NB4 (cell line): ENCODE measurements at places on chromosomes 6 and 20.

DNA sequence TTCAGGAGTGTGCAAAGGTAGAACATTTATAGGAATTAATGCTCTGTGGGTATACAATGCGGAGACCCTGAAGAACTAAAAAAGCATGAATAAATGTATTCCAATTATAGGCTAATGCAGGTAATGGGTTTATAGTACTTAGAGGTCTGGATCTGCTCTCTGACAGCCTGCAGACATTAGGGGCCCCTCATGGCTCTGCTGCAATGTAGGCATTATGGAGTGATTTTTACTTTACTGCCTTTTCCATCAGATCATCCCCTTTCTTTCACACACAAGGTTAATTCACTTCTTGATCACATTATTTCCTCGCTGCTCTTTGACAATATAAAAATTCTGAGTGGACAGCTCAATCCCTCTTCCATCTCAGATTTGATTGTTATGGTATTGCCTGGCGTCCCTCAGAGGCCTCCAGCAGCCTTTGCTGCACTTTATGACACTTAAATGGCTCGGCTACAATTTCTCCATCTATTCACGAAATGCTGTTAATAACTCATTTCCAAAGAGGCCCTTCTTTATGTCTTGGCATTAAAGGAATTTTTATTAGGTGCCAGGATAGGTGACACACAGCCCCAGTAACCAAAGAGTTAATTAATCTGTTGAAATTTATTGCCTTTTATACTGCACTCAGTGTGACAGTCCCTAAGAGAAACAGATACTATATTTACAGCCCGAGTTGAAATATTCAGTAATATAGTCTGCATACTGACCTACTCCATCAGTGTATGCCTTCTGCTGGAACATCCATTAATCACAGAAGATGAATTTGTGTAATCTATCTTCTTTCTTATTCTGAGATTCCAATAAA lies 33.4 kb upstream of the SLC35B3 start:
- no peak for DNase-seq

DNA sequence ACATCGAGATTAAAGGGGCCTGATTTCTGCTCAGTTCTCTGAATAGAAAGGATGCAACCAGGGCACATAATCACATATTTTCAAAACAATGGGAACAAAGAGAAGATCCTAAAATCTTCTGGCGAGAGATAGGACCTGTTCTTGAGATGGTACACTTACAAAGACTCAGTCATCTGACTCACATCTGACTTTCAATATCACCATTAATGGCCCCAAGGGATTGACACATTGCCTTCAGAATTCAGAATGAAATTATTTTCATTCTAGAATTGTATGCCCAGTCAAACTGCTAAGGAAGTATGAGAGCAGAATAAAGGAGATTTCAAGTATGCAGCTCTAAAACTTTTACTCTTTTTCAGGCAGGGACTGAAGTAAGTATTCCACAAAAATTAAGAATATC lies 240.7 kb upstream of the POU3F2 start:
- DNase-seq: no peak

- no peak for DNase-seq
Measured at GRCh38 chr6:100577425-100577824, 112.7 kb upstream of the SIM1 start.

DNA sequence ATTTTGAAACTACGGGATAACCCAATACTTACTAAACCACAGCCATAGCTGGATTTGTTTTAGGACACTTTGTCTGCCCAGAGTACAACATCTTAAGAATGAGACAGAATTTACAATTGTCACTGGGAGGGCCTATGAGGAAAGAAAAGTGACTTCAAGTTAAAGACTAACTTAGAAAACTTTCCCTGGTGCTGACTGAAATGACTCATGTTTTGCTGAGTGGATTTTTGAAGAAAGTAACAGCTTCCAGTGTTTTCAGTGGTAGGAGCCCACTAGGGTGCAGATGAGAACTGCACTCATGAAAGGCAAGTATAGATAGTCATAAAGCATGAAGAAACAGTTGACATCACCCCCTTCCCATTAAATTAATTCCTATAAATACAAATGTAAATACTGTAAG lies 988.2 kb upstream of the MAP3K7 start:
- DNase-seq: no peak

- no peak for DNase-seq
Measured at GRCh38 chr6:21915707-21916260, 322.2 kb downstream of the SOX4 start.

- DNase-seq: peak; percentile 11
Measured at GRCh38 chr6:49462071-49462470, 982 bp downstream of the MMUT start.

- peak; percentile 77 for DNase-seq
Measured at GRCh38 chr20:40689100-40689942, at the start of gene MAFB. Gene MAFB (minus strand): TSS chr20:40689236. CDS start chr20:40688850, 386 bp downstream.

- no peak for DNase-seq
Measured at GRCh38 chr20:15637546-15637945, 935.7 kb downstream of the KIF16B start.

- DNase-seq: no peak
Measured at GRCh38 chr6:107448776-107449175, 10.6 kb downstream of the PDSS2 start.

DNA sequence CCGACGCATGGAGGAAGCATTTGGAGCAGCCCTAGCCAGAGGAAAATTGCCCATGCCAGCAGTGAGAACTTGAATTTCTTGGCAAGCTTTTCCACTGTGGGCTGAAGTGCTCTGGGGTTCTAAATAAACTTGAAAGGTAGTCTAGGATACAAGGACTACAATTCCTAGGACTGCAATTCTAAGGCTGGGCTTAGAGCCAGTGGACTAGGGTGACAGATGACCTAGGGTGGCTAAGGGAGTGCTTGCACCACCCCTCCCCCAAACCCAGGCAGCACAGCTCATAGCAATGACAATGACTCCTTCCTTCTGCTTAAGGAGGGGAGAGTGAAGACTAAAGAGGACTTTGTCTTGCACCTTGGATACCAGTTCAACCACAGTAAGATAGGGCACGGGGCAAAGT lies 122.3 kb downstream of the THBS2 start:
- DNase-seq: no peak

DNA sequence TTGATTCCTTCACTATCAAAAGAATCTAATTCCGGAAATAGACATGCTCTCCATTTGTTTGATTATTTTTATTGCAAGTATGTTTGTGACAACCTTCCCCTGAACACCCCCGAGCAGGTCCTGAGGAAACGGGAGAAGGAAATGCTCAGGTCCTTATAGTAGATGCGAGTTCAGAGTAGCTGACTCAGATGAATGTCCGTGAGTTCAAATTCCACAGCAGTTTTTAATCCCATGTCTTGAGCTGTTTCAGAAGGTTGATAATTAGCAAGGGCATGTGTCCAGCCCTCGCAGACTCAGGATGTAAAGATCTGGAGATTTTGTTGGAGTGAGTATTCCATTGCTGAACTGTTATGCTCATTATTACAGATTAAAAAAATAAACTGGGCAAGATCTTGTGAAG lies 169.3 kb downstream of the BCAS1 start:
- no peak for DNase-seq

GRCh38 chr6:168985705-168986104 lies 267.9 kb downstream of the THBS2 start:
- no peak for DNase-seq

GRCh38 chr6:12984776-12985175 lies 268.2 kb downstream of the PHACTR1 start:
- no peak for DNase-seq

DNA sequence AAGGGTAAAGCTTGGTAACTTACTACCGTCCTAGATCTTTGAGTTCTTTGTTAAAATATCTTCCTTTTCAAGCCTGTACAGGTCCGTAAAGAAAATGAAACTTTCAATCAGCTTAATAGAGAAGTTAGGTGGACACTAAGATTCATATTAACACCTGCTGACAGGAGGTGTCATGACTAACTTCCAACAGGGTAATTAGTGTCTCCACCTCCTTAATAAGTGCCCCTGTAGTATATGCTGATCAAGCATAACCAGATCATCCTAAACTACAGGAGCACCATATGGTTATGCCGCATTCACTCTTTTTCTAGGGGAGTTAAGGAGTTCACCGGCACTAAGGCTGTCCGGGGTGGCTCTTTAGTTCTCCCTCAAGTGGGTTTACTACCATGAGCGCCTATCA lies 23.9 kb upstream of the RALGAPA2 start:
- no peak for DNase-seq
